Memory B cell (primary cell): ENCODE measurements at places on chromosomes 13 and 19.

DNA sequence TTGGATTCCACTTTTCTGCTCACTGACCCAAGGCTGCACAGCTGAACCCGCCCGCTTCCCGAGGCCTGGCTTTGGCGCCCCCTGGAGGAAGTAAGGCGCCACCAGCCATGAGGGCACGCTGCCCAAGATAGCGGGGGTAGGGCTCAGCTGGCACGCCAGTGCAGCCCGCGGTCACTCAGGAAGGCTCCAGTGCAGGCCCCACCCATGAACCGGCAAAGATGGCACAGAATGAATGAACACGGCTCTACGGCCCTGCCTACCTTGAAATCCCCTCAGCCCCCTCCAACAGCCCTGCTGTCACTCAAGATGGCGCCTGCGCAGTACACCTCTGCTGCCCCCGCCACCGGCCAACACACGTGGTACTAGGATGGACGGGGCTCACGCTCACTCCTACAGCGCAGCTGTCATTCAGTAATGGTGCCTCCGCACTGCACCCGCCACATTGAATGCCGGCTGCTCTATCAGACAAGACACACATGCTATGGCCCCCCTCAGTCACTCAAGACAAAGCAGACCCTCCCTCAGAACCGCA is 3.0 kb downstream of the PEG3 start:
- DNase-seq = no peak

DNA sequence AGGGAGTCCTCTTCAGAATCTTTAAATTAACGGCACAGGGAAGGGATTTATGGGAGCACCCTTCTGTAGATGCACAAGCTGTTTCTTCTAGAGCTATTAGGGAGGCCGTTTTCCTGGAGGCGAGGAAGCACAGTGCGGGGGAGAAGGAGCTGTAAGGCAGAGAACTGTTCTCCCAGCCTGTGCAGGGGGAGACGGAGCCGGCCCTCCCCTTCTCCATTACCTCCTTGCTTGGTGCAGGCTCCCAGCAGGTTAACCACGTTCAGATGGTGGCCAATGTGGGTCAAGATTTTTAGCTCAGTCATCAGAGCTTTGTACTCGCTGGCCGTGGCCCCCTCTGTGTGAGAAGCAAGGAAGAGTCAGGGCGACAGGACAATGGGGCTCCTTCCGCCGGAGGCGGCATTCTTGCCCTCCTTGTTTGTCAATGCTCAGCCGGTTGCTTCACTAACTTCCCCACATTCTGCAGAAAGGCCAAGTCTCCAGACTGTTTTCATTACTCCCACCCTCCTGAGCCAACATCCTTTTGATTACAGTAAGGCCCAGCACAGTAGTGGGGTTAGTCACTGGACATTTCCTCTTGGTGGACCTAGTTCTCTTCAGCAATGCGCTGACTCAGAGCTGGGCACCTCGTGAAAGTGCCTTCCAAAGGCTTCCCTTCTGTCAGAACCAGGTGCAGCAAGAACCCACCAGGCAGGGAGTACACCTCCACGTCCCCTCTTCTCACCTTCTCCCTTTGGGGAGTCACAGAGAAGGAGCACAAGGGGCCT is 165.4 kb downstream of the FLT1 start:
- DNase-seq = no peak

DNA sequence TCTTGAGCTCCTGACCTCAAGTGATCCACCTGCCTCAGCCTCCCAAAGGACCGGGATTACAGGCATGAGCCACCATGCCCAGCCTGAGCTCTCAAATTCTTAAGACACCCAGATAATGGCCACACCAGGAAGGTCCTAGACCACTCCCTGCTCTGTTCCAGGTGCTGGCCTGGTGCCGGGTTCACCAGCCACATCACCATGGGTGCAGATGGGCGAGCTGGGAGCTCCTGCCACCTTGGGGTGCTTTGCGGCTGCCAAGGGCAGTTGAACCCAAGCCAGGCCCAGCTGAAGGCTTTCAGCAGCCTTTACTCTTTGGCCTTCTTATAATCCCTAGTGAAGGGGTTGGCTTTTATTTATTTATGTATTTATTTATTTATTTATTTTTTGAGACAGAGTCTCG is 4.9 kb downstream of the HPN start:
- DNase-seq = no peak

GRCh38 chr13:30705680-30706079 is 29.7 kb upstream of the ALOX5AP start:
- no peak for DNase-seq

DNA sequence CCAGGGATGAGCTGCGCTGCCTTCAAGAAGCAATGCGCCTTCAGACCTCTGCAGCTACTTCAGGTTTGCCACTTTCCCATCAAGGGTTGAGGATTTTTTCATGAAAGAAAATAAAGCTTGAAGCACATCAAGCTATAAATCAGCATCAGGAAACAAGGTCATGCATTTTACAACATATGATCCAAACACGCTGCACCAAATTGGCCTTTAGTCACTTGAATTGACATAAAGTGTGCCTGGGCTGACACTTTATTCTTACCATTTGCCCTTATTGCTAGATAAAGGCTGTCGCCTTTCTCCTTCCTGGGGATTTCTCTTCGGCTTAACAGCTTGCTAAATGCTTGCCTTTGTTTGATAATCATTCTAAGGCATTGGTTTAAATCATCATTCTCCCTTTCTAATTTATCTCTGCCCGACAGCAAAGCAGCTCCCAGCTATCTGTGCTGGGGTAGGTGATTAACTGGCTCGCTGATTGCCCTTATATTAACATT is 87.7 kb downstream of the LHFPL6 start:
- DNase-seq = no peak

DNA sequence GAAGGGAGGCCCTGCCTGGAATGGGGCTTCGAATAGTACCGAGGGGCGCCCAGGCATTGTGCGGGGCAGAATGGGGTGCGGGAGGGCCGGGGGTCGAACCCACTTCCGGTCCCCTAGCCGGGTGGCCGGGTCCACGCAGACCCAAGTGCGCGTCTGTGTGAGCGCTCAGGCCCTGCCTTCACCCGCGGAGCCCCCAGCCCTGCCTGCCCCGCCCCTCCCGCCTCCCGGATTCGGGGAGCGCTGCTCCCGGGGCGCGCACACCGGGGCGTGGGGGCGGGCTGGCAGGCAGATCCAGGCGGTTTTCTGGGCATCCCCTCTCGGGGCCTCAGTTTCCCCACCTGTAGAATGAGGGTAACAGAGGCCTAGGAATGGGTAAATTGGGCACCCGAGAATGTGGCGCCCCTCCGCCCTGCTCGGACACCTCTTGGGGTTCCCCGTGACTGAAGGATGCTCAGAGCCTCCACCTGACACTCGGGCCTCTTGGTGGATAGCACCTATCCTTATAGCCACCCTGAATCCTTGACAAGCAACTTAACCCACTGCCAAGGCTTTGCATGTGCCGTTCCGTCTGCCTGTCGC is 682 bp downstream of the PIK3R2 start:
- DNase-seq = peak; percentile 30

DNA sequence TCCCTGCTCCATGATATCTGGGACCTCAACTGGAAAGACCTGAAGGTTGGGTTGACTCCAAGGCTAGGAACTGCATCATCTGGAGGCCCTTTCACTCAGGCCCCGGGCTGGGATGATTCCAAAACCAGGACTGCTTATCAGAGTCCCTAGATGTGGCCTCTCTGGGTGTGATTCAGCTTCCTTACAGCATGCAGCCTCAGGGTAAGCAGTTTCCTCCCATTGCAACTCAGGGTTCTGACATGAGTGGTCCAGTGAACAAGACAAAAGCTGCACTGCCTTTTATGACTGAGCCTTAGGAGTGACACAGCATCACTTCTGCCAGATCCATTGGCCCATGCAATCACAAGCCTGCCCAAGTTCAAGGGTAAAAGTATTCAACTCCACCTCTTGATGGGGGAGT is 502.8 kb downstream of the COG6 start:
- DNase-seq = no peak

DNA sequence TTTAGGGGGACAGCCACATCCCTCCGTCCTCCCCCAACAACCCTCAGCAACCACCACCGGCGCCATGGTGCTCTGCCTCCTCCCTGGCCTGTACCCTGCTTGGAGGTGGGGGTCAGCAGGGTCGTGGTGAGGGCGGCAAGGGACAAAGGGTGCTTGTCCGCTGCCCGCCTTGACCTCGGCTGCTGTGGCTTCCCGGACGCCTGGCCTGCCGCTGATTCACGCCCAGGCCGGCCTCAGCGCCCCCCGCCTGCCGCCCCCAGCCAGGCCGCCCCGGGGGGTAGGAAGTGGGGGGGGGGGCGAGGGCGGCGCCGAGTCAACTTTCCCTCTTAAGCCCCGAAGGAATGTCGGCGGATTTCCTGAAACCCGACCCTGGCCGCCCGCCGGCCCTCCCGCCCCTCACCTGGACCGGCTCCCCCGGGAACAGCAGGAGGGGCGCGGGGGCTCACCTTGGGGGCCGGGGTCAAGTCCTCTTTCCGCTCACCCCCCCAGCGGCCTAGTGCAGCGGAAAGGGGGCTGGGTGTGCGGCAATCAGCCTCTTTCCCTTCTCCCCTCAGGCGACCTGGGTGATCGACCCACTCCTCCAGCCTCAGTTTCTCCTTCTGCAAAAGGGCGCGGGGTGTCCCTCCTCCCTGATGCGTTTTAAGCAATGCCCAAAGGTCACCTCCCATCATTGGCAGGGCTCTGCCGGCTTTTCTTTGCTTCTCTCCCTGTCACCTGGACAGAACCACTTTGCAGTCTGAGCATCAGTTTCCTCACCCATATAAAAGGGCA is 1.9 kb upstream of the TMEM59L start:
- no peak for DNase-seq

DNA sequence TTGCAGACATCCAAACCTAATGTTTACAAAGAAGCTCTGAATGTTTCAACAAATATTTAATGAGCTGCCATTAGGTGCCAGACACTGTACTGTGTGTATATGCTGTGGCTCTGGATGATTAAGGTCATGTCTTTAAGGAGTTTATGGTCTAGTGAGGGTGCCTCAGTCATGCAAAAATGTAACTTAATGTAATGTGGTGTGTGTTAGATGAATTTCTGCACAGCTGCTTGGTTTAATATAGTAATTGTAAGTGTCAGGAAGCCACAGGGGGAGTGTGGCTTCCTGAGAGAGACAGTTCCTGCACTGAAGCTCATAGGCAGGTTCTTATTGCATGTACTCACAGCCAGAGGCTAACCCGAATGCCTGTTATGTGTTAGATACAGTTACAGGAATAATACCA is 43.3 kb downstream of the SPATA13 start:
- DNase-seq = no peak

DNA sequence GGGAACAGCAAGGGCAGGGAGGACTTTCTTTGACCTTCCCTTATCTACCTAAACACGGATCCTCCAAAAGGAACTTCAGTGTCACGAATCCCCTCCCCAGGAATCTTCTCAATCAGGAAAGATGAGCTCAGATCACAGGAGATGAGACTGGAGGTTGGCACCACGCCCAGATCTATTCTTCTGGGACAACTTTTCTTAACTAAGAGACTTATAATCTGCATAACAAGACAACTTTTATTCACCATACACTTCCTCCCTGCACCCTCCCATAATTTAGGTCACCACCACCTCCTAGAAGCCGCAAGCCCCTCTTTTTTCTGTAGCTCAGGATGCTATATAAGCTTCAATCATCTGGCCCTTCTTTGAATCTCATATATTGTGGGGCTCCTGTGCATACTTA is 19.2 kb upstream of the AKT2 start:
- no peak for DNase-seq

GRCh38 chr13:28531845-28532387 is 37.0 kb upstream of the FLT1 start:
- DNase-seq = no peak

DNA sequence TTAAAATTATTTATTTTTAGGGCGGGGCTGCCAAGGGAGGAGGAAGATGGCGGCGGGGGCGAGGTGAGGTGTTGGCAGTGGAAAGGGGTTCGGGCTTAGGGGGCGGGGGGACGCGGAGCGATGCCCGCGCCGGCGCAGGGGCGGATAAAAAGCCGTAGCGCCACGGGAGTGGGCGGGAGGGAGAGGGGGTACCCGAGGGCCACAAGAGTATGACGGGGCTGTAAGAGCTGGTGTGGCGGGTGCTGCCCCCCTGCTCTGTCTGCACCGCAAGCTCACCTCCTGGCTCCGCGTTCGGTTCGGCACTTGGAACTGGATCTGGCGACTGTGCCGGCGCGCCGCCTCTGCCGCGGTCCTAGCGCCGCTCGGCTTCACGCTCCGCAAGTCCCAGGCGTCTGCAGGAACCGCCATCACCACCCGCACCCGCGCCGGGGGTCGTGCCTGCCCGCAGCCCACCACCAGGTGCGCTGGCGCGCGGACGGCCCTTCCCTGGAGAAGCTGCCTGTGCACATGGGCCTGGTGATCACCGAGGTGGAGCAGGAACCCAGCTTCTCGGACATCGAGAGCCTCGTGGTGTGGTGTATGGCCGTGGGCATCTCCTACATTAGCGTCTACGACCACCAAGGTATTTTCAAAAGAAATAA is 265.2 kb upstream of the SGCG start:
- DNase-seq = no peak

GRCh38 chr13:67829641-67830040 is 599.5 kb upstream of the PCDH9 start:
- no peak for DNase-seq

GRCh38 chr13:28761586-28761985 is 42.8 kb upstream of the SLC46A3 start:
- no peak for DNase-seq

- no peak for DNase-seq
Observed at GRCh38 chr19:14475251-14476073, at the start of gene PTGER1. Gene PTGER1, minus strand, starts transcription at chr19:14475354. Its CDS starts 1,034 bp downstream, at chr19:14474320.

GRCh38 chr13:90673746-90674145 is 673.7 kb upstream of the MIR17HG start:
- DNase-seq = no peak

DNA sequence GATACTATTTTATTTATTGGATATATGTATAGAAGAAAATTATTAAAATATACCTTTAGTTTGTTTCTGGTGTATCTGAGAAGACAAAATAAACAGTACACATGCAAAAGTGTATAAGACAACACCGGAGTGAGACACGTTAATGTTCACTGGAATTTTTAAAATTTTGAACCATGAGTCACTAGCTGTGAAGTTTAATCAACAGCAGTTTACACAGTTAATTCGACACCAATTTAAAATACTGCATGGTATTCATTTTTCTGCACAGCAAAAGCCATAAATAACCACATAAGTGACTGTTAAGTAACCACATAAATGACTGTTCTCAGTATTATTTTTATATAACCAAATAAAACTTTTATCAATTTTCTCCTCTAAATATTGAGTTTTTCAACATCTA is 418.7 kb upstream of the NBEA start:
- DNase-seq = no peak
